Left renal pelvis (tissue), 4 donors: ENCODE measurements at places on chromosomes 2 and 18.

- no peak for DNase-seq
Measured at GRCh38 chr2:98908931-98909316, 27.1 kb downstream of the CRACDL start.

DNA sequence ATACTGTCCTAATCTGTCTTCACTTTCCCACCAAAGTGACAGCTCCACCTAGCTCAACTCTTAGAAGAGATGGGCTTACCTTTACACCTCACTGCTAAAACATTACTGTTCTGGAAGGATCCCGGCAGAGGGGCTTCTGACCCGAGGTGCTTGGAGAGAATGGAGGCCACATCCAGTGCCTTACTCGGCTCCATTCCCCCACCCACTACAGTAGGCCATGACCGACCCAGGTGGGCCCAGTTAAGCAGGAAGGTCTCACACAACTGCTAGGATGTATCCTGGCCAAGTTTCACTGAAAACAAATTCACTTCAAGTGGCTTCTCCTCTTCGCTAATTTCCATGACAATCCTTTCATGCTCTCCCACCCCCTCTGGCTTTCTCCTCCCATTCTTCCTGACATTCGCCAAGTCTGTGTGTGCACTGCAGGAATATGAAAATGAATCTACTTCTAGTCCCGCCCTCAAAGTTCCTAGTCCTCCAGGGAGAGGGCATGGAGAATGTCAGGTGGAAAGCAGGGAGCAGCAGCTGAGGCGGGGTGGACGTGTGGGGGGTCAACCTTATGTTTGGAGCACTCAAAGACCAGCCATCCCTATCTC is 11.8 kb downstream of the WIPF1 start:
- no peak for DNase-seq

DNA sequence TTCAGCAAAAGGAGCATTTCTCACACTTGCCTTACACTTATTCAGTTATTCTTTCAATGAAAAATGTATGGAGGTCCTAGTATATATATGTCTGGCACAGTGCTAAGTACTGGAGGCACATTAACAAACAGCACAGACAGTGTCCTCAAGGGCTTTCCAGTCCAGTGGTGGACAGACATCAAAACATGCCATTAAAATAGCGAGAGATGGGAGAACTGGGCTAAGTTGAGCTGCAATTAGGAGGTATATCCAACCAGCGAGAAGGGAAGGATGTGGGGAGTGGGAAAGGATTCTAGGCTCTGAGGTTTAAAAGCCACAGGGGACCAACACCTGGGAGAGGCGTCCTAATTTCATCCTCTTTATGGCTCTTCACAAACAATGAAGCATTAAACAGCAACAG is 127.5 kb upstream of the TTC39C start:
- DNase-seq: no peak

DNA sequence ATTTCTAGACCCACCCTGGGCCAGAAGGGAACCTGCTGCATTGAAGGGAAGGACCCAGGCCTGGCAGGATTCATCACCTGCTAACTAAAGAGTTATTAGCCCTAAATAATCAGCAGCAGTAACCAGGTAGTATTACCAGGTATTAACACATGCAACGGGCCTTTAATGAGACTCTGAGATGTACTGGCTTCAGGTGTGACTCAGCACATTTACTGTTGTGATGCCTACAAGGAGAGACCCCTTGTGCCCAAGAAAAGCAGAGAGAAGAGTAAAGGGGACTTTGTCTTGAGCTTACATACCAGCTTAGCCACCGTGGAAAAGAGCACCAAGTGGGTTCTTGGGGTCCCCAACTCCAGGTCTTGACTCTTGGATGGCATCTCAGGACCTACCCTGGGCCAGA is 243.1 kb upstream of the SLC39A10 start:
- DNase-seq: no peak
